ENCODE measurements at places on chromosomes 16 and 17.

DNA sequence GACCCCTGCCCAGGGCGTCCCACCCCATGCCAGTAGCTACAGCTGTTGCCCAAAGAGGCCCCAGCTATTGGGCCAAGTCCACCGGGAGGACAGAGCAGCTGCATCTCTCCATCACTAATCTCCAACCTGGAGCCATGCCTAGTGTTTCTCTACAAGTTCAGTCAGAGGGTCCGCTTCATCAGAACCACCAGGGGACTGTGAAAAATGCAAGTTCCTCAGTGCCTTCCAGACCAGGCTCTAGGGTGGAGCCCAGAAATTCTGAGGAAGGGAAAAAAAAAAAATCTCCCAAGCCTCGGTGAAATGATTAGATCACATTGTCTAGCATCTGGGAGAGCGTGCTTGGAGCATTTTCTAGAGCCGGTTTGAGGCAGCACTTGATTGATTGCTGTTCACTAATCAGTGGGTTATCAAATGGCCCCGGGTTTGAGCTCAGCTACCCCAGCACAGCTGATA is 22.4 kb upstream of the HERPUD1 start:
- DNase-seq: no peak

GRCh38 chr17:46851029-46851741 is at the start of gene WNT9B:
TSS of gene WNT9B (plus strand) at chr17:46851583. CDS start at chr17:46851639, 56 bp downstream.
- no peak for DNase-seq

GRCh38 chr17:63550817-63551639 is 751 bp downstream of the DCAF7 start:
- no peak for DNase-seq

- DNase-seq: no peak
These were observed 11.2 kb downstream of the CD300LB start for GRCh38 chr17:74520016-74520434.

DNA sequence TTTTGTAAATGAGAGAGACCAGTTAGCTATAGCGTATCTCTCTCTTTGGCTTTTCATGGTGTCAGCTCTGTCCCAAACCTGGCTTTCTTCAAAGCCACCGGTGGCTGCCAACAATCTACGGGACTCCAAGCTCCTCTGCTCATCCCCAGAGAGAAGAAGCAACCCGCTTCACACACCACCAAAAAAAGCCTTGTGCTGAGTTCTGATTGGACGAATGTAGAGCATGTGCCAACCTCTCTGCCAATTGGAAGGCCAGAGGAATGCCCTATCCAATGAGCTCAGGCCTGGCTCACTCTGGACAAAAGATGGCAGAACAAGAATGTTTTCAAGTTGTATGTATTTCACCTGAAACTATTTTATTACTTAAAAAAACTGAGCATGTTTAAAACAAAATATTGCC is 202.4 kb downstream of the C16orf95 start:
- no peak for DNase-seq

DNA sequence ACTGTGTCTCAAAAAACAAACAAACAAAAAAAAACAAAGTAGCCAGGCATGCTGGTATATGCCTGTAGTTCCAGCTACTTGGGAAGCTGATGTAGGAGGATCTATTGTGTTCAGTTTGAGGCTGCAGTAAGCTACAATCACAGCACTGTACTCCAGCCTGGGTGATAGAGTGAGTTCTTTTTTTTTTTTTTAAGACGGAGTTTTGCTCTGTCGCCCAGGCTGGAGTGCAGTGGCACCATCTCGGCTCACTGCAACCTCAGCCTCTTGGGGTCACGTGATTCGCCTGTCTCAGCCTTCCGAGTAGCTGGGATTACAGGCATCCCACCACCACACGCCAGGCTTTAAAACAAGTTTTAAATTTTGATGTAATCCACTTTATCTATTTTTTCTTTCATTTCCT is 80.2 kb upstream of the STAC2 start:
- DNase-seq: no peak

- no peak for DNase-seq
These were observed 842 bp upstream of the TEDC2 start for GRCh38 chr16:2458887-2459646.

DNA sequence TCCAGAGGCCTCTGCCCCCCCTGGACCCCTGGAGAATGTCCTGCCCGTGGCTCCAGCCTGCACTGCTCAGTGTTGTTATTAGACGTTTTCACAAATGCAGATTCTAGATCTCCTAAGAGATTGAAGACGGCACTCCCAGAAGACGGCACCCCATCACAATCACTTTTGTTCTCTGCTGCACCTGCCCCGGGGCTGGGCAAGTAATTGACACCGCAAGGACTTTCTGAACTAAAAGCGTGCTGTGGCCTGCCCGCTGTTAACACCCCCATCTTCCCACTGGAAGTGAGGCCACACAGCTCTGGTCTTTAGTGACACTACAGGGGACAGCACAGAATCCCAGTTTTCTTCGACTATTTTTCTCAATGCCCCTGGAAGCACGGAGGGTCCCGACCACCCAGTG is 256.9 kb downstream of the ENGASE start:
- no peak for DNase-seq

- no peak for DNase-seq
These were observed 1.9 kb upstream of the CPD start for GRCh38 chr17:30376621-30377452.

- no peak for DNase-seq
These were observed 36.4 kb downstream of the TXNDC11 start for GRCh38 chr16:11706180-11706742.

GRCh38 chr17:61504697-61505096 is 52.5 kb downstream of the TBX4 start:
- DNase-seq: no peak

DNA sequence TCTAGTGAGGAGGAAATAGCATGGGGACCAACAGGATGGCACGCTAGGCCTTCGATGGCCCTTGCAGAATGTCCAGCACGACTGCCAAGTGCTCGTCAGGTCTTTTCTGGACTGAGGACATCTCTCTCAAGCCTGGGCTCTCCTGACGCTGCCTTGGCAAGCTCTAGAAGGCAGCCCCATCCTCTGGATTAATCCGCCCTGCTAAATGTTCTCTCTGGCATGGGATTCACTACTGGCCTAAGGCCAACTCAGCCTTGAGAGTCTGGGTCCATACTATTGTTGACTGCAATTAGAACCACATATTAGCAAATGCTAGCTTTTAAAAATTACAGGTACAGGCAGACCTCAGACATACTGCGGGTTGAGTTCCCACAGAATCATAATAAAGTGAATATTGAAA is 2.5 kb upstream of the CEP295NL start:
- DNase-seq: no peak

DNA sequence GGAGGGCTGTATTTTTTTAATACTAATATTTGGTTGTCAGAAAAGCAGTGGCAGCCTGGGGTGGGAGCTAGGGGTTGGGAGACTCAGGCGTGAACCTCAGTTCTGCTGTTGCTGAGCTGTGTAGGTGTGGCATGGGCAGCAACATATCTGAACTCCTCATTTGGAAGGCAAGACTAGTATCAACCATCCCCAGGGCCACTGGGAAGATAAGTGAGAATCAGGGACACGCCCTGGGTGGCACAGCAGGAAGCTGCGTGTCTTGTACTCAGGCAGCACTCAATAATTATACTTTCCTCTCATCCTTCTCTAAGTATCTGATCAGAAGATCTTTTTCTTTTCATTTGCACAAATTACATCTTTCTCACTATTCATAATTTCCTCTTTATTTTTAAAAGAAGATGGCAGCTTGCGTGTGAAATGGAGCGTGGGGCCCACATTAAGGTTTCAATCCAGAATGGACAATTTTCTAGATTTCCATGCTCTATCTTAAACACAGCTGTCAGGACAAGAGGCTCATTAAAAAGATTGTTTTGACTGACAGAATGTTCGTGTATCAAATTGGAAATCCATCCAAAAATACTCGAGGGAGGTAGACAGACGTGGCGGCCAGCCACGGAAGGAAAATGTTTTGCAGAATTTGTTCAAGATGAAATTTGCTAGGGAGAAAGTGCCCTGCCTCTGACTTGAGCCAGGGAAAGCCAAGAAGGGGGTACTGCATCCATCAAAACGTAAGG is 121.1 kb downstream of the CPPED1 start:
- DNase-seq: no peak

- no peak for DNase-seq
These were observed 401.7 kb upstream of the MAF start for GRCh38 chr16:80002261-80002660.

- DNase-seq: no peak
These were observed 230.5 kb upstream of the ASIC2 start for GRCh38 chr17:33523577-33523981.
